ENCODE measurements at places on chromosomes 11 and 22.

- DNase-seq, result peak; percentile 73
These were observed 8.0 kb downstream of the TMEM86A start for GRCh38 chr11:18706330-18707243.

DNA sequence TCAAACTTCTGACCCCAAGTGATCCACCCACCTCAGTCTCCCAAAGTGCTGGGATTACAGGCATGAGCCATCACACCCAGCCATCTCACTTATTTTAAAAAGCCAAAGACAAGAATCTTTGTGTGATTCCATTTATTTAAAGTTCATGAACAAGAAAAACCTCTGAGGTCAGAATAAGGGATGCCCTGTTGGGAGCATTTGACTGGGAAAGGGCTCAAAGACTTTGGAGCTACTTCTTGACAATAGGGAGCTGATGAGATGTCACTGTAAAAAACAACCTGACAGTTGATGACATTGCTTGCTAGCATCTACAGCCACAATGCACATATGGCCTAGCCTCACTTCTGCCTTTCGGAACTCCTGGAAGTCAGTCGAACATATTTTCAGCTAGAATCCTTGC, 5.1 kb upstream of the ZNF280B start:
- no peak for DNase-seq

DNA sequence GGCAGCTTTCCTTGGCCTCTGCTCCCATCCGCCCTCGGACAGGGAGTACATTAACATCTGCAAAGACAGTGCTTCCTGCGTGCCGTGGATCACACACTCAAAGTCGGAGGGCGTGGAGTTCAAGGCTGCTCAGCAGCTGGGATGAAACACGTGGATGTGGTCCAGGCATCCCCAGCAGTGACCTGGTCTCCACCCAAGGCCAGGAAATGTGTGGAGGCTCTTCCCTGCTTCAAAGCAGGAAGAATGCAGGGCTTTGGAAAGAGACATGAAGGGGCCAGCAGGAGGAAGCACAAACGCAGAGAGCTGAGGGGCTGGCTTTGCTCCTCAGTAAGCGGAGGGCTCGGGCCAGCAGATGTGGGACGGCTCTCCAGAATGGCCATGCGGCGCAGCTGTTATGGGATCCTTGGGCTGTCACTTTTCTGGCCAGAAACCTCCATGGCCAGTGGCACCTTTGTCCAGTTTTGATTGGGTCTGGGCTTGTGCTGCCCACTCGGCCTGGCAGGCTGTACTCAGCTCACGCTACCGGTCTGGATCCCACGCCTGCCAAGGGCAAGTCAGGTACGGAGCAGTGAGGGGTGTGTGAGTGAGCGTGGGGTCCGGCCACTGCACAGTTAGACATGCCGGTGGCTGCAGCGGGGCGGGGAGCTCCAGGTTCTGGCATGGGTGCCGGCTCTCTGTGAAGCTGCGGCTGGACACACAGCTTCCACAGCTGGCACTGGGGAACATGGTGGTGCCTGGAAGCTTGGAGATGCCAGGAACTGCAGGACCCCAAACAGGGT, 438.0 kb downstream of the TBC1D22A start:
- no peak for DNase-seq

DNA sequence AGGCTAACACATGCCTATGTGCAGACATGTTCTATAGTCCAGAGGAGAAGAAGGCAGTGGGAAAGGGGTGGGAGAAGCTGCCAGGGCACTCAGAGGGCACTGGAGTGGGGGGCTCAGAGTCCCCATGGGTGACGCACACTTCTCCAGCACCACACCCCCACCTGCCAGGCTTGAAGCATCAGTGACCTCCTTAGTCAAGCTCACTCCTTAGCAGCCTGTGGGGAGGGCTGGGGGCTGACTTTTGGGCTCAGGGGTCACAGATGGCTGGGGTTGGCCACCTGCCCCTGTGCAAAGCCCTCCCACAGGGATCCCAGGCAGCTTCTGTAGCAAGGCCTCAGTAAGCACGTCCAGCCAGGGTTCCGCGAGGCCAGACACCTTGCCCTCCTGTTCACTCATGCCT, 18.8 kb downstream of the TRIM29 start:
- no peak for DNase-seq

DNA sequence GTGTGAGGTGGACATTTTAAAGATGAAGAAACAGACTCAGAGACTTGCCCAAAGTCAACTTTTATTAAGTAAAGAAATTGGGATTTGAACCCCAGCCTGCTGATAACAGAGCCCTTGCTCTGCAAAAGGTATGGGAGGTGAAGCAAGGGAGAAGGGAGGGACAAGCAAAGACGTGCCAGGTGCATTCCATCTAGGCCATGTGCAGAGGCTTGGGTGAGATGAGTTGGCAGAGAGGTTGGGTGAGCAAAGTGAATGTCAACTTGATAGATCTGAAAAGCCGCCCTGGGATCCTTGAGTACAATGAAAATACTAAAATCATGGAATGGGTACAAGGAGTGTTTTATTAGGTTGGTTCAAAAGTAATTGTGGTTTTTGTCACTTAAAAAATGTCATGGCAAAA, 341.3 kb downstream of the CADM1 start:
- DNase-seq, result no peak

DNA sequence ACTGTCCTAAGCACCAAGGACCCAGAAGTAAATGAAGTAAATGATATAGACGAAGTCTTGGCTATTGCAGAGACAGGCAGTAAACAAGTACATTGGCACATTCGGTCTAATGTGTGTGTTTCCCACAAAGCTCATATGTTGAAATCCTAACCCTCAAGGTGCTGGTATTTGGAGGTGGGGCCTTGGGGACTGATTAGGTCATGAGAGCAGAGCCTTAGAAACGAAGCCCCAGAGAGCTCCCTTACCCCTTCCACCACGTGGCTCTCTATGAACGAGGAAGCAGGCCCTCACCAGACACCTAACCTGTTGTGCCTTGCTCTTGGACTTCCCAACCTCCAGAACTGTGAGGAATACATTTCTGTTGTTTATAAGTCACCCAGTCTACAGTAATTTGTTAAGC, 14.9 kb downstream of the CLMP start:
- DNase-seq, result no peak

DNA sequence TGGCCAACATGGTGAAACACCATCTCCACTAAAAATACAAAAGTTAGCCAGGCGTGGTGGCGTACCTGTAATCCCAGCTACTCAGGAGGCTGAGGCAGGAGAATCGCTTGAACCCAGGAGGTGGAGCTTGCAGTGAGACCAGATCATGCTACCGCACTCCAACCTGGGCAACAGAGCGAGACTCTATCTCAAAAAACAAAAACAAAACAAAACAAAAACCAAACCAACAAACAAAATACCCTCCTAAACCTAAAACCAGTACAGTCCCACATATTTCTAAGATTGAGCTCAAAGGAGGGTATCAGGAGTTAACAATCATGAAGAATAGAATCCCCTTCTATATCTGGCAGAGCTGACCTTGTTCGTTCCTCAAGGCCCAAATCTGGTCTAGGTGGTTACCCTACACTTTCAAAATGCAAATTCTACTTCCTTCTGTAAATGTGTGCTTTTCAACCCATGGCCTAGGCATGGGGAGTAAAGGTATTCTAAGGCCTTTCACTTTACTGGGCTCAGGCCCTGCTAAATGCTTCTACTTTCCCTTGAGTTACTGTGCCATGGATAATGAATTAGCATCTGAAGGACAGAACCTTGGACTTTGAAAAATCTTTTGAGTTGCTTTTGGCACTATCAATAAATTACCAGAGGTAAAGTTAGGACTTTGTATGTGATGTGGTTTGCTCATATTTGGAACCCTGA, 10.4 kb upstream of the PPP2R1B start:
- no peak for DNase-seq

GRCh38 chr11:90250970-90251369, 28.1 kb upstream of the CHORDC1 start:
- DNase-seq, result peak; percentile 14

- DNase-seq, result no peak
These were observed 15.0 kb upstream of the RTN4R start for GRCh38 chr22:20282901-20283673.

- DNase-seq, result no peak
These were observed 18.3 kb upstream of the KCNJ11 start for GRCh38 chr11:17406818-17407149.

GRCh38 chr22:42907404-42908373, 50.6 kb upstream of the ARFGAP3 start:
- DNase-seq, result no peak

- DNase-seq, result no peak
These were observed 15.8 kb upstream of the CHADL start for GRCh38 chr22:41256254-41257253.

DNA sequence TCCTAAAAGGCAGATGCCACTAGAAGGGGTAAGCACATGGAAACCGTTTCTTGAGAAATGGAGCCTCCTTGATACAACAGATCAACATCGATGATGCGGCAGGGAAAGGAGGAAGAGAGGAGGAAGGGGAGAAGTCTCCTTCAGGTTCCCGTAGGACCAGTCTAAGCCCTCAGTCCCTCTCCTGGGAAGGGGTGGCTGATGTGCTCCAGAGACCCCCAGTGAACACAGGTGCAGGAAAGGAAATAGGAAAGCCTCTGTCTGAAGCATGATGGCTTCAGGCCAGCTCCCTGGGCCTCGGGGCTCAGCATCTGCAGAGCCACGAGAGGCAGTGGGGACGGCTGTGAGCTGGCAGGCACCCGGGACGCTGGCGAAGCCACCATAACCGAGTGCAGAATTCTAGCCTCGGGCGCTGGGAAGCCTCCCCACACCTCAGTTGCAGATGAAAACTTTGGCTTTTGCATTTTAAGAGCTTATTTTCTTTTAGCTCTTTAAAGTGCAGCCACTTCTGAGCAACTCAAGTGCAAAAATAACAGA, 1.8 kb downstream of the SPATA19 start:
- no peak for DNase-seq

DNA sequence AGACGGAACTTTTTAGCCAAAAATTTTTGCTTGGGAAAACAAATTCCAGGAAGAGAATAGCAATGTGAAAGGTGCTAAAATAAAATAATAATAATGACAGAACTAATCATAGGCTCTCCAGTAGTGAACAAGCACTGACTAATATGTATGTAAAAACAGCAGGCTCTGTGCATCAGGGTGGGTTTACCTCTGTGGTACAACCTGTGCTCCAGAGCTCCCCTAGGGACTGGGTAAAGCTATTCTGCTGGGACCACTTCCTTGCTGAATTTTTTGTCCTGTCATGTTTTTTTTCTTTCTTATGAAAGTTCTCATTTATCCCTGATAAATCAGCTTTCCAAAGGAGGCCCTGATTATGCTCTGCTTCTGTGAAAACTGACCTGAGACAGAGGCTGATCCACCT, 18.8 kb downstream of the LUZP2 start:
- DNase-seq, result no peak

- no peak for DNase-seq
These were observed 26.5 kb downstream of the FGF4 start for GRCh38 chr11:69748637-69749036.

- no peak for DNase-seq
These were observed 109.5 kb downstream of the CCDC81 start for GRCh38 chr11:86483940-86484794.

DNA sequence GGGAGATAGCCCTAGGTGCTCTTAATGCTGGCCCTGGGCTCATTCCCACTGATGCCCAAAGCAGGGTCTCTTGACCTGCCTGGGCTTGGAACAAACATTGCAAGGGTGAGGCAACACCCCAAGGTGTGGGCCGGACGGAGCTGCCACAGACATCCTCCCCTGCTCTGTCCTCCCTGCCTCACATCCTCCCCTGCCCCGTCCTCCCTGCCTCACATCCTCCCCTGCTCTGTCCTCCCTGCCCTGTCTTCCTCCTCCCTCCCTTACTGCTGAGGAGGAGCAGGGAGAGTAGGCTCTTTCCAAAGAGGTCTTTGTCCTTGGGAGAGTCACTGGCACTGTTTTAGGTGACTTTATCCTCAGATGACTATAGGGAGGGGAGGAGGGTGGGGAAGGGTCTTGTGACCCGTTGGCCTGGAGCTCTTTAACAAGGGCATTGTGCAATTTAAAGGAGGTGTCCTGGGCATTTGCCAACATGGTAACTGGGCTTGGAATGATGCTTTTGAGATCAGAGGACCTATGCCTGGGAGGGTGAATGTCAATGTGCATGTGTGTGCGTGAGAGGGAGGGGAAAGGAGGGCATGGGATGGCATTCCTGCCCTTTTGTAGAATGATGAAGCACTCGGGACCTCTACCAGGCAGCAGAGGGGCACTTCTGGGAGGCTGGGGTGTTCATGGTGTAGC, 700 bp downstream of the FAM180B start:
- DNase-seq, result no peak

DNA sequence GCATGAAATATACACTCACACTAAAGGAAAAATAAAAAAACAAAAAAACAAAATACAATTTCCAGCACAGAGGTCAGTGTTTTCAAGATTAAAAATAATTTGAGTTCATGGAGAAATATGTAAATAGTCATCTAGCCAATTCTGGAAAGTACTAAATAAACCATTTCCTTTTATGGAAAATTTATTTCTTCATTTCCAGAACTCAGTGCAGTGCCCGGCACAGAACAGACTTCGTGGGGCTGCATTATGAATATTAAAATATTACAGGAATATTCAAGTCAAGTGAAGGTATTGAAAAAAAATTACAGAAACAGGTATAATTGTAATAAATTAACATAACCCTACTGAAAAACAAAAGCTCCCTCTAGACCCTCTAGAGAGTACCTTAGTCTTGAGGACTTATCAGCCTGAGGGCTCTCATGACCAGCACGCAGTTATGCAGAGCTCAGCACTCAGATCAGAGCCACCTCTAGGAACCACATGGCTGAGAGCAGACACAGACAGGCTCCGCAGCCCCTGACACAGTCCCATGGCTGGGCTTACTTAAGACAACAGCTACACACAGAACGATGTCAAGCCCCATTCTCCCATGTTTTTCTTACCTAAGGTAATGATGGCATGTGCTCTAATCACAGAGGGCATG, 45.6 kb downstream of the NCAPD3 start:
- DNase-seq, result no peak

DNA sequence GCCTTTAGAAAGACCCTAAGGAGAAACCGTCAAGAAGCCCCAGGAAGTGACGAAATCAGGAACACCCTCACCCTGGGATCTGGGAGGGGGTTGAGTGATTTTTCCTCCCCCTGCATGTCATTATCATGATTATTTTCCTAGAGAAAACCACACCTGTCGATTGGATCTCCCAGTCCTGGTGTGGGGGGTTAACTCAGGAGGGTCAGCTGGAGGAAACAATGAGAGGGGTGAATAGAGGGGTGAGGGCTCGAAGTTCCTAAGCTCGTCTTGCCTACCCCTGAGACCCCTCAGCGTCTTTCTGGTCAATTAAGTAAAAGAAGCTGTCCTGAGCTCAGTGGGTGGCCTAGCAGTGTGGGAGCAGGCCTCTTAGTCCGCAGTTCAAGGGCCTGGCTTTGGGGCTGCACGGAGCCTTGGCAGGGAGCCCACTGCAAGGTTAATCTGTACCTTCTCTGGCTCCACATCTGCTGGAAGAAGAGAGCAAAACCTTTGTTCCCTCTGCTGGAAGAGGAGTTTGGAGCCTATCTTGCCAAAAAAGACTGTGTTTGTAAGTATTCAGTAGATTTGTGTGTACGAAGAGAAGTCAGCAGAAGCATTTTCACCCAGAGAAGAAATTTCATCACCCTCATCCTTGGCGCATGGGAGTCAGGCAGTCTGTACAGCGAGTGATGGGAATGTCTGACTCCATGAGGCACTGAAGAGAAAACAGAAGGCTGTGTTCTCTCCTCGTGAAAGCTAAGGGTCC, 34.2 kb upstream of the FTH1 start:
- DNase-seq, result no peak

GRCh38 chr11:122365610-122366360, 249.8 kb upstream of the BLID start:
- DNase-seq, result no peak

- DNase-seq, result no peak
These were observed 172.9 kb upstream of the MPPED2 start for GRCh38 chr11:30758946-30759504.

- DNase-seq, result no peak
These were observed 200.2 kb downstream of the BRD1 start for GRCh38 chr22:49627217-49628181.

Measured in CD4-positive, alpha-beta T cell treated with Interleukin-21 for 1 hour (primary cell).